ENCODE measurements at places on chromosomes 5 and 9.

- DNase-seq, result no peak
Measured at GRCh38 chr5:113201715-113202114, 225.1 kb downstream of the DCP2 start.

DNA sequence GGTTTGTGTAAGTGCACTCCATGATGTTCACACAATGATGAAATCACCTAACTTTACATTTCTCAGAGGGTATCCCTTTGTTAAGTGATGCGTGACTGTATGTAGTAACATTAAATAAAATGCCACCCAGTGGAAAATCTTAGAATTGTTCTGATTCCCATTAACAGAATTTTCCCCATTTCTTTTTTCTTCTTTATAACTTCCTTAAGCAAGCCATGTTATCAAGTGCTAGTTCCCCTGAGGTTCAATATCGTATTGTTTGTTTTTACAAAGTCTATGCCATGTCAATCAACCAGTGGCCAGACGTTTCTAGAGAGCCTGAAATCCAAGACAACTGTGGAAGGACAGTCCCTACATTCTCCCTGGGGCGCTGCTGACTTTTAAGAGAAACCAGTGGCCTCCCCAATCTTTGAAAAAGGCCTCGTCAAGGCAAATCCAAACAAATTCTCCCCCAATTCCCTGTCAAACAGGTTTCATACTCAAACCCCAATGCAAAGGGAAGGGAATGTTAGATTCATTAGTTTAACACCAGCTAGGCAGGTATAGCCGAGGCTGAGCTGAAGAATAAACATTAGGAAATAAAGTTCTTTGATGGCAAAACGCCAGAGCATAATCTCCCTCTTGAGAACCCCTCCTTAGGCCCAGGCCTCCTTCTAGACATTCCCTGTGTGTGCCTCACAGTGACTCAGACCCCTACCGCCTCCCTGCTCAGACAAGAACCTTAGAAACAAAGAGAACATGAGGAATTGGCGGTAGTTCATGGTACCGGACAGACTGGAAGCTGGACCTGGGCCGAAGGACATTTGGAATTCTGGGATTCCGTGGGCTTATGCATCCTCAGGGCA lies 198.7 kb downstream of the GNA14 start:
- DNase-seq, result no peak

DNA sequence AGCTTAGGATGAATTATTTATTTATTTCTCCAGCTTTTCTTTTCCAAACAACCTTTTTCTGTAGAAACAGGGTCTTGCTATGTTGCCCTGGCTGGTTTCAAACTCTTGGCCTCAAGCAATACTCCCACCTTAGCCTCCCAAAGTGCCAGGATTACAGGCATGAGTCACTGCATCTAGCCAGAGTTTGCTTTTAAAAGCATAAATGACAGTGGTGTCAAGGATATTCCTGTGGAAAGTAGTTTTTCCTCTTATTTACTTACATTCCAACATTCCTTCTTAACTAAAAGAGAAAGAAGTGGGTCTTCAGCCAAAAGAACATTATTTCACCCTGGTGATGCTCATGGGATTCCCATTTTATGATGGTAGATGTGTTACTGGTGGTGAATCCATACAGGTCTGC lies 62.4 kb downstream of the GRIA1 start:
- no peak for DNase-seq

- DNase-seq, result no peak
Measured at GRCh38 chr5:52452098-52452497, 335.6 kb upstream of the ITGA1 start.

Data from CD14-positive monocyte (primary cell).